ENCODE measurements at places on chromosomes 12 and 14.

DNA sequence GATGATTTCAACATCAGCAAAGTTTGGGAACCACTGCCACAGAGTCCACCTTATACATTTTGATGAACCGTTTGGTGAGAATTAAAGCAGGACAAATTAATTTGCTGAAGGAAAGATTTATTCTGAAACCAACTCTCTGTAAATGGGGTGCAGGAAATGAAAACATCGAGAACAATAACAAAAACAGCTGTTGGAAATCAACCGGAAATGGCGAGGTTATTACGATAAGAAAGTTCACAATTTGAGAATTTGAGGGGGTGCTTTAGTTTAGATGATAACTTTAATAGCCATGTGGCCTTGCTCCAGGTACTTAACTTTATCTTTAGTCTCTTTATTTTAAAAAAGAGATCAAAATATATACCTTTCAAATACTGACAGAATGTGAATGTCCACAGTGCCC is 56.7 kb downstream of the KCNJ8 start:
- no peak for DNase-seq

DNA sequence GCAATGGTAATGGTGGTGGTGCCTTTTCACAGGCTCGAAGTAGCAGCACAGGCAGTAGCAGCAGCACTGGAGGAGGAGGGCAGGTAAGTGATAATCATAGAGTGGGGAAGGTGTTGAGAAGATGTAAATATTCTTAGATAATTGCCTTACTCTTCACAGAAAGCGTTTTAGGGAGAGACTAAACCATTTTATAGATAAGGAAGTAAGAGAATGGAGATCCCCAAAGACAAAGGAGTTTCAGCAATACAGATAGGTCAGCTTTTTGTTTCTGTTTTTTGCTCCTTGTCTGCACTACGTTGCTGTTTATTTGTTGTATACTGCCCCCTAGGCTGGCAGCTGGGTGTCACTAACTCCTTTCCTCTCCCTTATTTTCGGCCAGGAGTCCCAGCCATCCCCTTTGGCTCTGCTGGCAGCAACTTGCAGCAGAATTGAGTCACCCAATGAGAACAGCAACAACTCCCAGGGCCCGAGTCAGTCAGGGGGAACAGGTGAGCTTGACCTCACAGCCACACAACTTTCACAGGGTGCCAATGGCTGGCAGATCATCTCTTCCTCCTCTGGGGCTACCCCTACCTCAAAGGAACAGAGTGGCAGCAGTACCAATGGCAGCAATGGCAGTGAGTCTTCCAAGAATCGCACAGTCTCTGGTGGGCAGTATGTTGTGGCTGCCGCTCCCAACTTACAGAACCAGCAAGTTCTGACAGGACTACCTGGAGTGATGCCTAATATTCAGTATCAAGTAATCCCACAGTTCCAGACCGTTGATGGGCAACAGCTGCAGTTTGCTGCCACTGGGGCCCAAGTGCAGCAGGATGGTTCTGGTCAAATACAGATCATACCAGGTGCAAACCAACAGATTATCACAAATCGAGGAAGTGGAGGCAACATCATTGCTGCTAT is 2.0 kb downstream of the SP1 start:
- DNase-seq: no peak

DNA sequence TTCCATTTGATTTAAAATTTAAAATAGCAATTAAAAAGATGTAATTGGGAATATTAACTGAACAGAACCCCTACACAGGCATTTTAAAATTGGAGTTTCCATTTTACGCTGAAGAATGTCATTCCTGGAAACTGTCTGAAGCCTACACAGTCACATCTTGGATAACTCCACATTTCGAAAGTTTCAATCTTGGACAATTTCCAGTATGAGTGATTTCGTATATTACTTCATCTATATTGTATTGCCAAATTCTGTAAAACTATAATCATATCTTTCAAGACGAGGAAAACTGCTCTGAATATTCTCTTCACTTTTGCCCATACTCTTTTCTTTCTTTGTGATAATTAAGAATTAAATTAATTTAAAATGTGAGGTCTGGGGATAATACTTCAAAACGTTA is 194.2 kb upstream of the ABCD2 start:
- DNase-seq: no peak

DNA sequence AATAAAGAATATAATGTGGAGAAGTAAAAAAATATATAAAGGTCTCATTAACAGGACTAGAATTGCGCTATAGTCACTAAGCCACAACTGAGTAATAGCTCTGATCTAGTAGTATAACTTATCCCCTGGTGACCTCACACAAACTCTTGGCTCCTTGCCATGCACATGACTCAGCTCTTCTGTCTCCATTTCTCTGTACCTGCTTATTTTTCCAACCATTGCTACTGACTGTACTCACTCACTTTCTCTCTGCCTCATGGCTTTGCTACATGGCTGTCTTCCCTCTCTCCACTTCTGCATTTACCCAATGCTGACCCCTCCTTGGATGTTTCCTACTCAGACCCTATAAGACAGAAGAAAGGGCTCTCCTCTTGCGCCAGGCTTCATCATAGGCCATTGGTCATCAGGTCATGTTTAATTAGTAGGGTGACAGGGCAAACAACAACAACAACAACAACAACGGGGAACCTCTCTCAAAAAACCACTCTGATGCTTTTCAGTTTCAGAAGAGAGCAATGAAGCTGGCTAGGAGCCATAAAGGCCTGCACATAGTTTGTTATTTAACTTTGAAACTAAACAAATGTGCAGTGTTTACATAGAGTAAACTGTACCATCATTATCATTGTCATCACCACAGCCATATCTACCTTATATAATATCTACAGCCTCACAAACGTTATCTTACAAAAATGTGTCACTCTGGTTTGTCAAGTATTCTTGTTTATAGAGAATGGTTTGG is 25.6 kb upstream of the KRAS start:
- DNase-seq: peak; percentile 27

DNA sequence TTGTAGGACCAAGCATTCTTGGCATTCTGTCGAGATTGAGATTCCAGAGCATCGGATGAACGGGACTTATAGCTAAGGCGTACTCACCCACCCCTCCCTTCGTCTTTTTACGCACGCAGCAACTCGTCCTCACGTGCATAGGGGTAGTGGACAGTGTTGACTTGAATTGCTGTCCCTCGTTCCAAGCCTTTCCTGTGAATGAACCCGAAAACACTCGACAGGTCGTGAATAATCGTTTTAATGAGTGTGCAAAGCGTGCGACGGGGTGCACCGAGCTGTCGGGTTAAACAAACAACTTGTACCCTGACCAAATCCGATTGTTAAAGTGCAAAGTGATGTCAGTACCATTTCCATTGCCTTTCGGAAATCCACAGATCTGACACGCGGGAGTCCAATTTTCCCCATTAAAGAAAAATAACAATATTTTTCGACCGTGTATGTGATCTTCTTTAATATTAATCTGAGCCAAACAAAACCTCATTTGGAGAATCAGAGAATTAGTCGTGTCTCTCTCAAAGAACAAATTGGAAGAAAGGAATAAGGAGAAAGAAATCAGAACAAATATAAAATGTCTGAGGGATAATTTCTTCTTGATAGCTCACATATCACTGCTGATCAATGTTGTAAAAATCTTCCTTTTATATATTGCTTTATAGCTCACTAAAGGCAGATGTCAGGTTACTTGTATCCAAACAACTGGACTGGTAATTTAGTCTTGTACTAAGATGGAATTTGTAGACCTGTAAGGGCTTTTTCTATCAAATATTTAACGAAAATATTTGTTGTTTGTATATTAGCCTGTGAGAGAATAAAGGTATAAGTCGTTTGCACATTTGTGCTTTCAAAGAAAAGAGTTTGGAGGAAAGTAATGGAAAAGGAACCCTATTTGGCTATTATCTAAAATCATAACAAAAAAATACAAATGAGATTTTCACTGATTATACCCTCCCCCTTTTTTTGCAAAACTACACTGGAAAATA is 11.8 kb downstream of the FOXG1 start:
- no peak for DNase-seq

- DNase-seq: no peak
These were observed 395.5 kb downstream of the LRFN5 start for GRCh38 chr14:42002141-42002540.

DNA sequence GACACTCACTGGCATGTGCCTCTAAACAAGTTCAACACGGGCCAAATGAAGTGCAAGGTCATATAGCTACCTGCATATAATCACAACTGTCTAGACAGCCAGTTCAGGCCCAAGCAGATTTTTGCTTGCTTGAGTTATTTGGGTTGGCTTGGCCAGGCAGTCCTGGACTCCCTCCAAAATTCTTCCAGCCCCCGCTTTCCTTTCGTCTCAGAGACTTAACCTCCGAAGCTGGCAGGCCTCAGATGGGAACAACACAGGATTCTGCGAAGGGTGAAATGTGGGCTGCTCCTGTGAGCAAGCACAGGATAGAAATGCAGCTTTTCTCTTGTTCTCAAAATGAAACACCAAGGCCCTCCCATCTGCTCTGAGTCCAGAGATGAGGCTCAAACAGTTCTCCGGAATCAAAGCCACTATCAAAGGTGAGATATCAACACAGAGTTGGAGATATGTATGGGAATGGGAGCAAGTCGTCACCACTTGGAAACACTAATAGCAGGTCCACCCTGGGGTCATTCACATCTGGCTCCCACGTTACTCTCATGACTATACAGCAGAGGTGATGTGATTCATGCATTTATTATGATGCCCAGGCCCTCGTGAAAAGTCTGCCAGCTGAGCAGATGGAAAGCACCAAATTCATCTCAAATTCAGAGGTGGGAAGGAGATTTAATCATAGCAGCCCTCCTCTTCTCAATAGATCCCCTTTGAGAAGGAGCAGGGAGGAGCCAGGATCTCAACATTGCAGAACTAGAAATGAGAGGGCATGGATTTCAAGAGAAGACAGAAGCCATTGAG is 389.8 kb downstream of the NUAK1 start:
- DNase-seq: no peak

- no peak for DNase-seq
These were observed 306.3 kb upstream of the FLRT2 start for GRCh38 chr14:85223667-85224066.

GRCh38 chr12:110010853-110011723 is 11.9 kb downstream of the ANKRD13A start:
- no peak for DNase-seq

- DNase-seq: peak; percentile 56
These were observed 17.3 kb downstream of the IRF2BPL start for GRCh38 chr14:77011245-77011644.

- no peak for DNase-seq
These were observed 668.8 kb downstream of the NRXN3 start for GRCh38 chr14:78838959-78839358.

GRCh38 chr12:3326850-3327780 is 163.9 kb upstream of the PRMT8 start:
- DNase-seq: no peak

- no peak for DNase-seq
These were observed 49.2 kb downstream of the ANAPC7 start for GRCh38 chr12:110354172-110354780.

GRCh38 chr14:93693914-93694313 is 94.4 kb downstream of the PRIMA1 start:
- DNase-seq: no peak

GRCh38 chr12:80858356-80858755 is 79.4 kb downstream of the LIN7A start:
- peak; percentile 37 for DNase-seq

GRCh38 chr12:19462406-19462805 is 23.1 kb downstream of the AEBP2 start:
- no peak for DNase-seq
